ENCODE measurements at places on chromosomes 2 and 18.

DNA sequence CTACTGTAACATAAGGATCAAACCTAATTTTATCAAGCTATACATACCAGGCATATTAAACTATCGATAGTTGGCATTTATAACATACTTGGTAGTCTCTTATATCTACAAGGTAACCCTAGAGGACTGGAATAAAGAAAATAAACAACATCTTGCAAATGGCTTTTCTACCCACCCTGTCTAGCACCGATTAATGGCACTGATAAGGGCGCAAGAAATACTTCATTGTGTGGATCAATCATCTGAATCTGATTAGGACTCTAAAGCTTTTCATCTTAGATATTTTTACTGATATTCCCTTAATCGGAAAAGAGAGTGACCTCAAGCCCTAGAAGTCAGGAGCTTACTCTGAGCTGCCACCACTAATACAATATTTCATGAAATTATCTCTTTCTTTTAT, 1461.7 kb upstream of the PIK3C3 start:
- no peak for DNase-seq

- no peak for DNase-seq
Observed at GRCh38 chr2:222969491-222969890, 82.5 kb upstream of the KCNE4 start.

- DNase-seq = no peak
Observed at GRCh38 chr18:28019425-28020108, 157.4 kb downstream of the CDH2 start.

DNA sequence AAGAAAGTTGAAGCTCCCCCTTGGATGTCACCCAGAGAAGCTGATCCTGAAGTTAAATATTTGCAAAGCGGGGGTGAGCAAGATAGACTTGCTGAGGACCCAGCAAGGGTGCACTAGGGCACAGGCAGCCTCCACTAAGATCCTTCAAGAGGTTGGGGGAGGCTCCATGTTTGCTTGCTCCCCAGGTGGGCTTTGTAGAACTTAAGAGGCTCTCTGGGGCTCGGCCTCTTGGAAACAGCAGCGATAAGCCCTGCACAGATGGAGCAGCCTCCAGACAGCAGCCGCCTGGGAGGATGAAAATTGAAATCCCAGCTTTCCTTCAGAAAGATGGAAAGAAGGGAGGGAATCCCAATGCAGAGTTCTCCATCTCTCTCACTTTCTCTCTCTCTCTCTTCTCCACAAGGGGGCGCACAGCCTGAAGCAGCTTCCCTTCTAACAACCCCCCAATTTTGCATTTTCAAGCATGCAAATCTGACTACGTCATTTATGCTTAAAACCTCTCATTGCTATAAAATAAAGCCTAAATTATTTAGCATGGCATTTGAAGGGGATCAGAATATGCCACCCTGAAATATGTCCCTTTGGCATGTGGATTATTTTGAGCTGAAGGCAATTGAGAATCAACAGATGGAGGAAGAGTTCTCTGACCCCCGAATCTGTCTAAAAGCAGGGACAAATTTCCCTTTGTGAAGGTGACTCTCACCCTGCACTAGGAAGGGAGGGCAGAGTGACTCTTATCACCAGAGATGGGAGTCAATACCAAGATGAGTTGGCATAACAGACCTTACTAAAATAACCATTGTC, 185.7 kb upstream of the KLHL29 start:
- DNase-seq = peak; percentile 42

DNA sequence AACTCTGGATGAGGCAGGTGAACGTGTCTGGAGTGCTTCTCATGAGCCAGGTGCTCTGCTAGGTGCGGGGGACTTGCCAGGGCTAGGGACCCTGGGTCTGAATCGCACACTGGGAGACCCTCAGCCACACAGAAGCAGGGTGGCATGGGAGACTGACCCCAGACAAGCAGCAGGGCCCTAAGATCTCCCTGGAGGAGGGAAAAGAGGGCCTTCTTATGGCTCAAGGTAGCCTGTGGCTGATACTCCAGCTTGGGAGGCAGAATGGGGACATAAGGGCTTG, 12.8 kb upstream of the CIB4 start:
- no peak for DNase-seq

DNA sequence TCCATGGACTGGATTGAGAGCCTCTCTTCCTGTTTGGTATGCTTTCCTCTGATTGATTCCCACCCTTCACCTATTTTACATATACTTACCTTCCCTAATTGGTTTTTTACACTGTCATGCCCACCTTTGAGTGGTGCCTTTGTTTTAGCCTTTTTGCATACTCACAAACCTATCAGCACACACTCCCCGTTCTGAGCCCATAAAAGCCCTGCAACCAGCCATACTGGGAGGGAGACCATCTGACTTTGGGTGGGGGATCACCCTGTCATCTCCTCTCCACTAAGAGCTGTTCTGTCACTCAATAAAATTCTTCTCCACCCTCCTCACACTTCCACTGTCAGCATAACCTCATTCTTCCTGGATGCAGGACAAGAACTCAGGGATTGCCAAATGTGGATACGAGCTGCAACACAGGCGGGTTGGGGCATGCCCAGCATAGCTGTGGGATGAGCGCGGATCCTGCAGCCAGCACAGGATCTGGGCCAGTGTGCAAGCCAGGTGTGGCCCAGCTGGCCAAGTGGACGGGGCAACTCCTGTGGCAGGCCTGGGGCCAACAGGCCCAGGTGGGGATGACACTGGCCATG, 9.4 kb upstream of the MOB1A start:
- DNase-seq = no peak

DNA sequence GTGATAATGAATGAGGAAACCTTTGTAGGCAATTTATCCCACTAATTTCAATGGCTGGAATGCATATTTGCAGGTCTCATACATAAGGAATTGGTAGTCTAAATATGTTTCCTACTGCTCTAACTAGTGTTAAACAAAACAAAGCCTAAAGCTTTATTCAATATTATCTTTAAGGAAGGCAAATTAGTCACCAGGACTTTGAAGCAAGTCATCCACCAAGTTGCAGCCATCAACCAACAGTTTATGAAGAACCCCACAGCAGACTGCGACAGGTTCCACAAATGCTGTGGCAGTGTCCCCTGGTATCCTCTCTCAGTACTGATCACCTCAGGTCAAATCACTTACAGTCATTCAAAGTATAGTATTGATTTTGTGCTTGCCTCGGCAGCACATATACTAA, 181.5 kb upstream of the ZFP36L2 start:
- no peak for DNase-seq

- DNase-seq = no peak
Observed at GRCh38 chr2:180717588-180717987, 262.8 kb upstream of the UBE2E3 start.
